ENCODE measurements at places on chromosomes 11 and 22. TPM values are rescaled to one million over a fixed set of nuclear protein-coding genes. Genes with fewer than 3 reads are reported as not detected.

Gene TPBGL
- not detected for total RNA-seq

- DNase-seq, result no peak
Observed at GRCh38 chr11:21625982-21626381, 566.9 kb upstream of the ANO5 start.

- no peak for DNase-seq
Observed at GRCh38 chr11:130548491-130548833, 100.0 kb downstream of the ADAMTS15 start.

Gene GAB4
- total RNA-seq, result not detected

Gene PIWIL4
- 1.5 TPM for total RNA-seq

- no peak for DNase-seq
Observed at GRCh38 chr11:88535916-88536547, 198.5 kb upstream of the CTSC start.

DNA sequence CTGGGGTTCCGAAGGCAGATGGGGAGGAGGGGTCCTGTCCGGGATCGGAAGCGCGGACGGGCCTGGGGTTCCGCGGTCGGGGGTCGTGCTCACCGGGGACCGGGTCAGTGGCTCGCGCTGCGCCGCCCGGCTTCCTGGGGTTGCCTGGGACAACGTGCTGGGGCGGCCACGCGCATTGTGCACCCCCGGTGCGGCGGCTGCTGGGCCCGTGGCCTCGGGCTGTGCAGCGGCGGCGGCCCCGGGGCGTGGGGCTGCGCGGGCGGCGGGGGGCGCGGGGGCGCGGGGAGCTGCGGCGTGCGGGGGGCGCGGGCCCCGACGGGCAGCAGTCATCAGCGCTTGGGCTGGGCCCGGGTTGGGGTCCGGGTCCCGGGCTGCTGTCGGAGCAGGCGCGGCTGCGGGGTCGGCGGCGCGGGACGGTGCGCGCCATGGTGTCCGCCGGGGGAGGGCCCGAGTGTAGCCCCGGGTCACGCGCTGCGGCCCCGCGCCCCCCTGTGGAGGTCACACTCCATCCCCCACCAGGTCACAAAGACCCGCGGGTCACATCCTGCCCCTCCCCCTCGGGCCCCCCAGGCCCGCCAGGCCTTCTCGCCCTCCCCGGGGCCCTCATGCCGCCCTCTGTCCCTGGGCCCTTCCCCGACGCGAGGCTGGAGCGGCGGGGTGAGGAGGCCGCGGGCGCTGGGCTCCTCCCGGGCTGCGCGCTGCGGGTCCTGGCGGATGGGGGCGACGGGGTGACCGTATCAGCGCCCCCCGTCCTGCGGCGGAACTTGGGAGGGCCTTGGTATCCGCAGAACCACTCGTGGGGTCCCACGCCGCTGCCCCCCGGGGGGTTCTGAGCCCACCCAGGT is at the start of gene TTLL8:
Gene TTLL8, minus strand, starts transcription at position 238 of the 845 bp plus-strand sequence.
- no peak for DNase-seq

DNA sequence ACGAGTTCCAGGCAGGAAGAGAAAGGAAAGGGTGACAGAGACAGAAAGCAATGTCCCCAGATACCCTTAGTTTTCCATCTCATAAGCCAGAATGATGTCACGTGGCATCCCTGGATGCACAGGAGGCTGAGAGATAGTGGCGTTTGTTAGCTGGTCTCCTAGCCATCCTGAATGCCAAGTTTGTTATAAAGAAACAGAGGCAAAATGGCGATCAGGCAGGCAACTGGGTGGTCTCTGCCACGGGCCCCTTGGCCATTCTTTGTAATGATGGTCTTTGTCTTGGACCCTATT is 5.3 kb downstream of the SMIM38 start:
- DNase-seq, result no peak

DNA sequence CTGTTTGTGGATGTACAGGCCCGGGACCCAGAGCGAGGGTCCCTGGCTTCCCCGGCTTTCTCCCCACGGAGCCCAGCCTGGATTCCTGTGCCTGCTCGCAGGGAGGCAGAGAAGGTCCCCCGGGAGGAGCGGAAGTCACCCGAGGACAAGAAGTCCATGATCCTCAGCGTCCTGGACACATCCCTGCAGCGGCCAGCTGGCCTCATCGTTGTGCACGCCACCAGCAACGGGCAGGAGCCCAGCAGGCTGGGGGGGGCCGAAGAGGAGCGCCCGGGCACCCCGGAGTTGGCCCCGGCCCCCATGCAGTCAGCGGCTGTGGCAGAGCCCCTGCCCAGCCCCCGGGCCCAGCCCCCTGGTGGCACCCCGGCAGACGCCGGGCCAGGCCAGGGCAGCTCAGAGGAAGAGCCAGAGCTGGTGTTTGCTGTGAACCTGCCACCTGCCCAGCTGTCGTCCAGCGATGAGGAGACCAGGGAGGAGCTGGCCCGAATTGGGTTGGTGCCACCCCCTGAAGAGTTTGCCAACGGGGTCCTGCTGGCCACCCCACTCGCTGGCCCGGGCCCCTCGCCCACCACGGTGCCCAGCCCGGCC is 16.7 kb upstream of the ACR start:
- DNase-seq, result no peak

All from liver (tissue), 10 donors.